Left kidney (tissue), 8 donors: ENCODE measurements at places on chromosomes 12 and 14. TPM values are rescaled to one million over a fixed set of nuclear protein-coding genes. Genes with fewer than 3 reads are reported as not detected.

DNAJC22 gene
- polyA plus RNA-seq, result 30.2 TPM

SLC25A47 gene
- not detected for polyA plus RNA-seq

GRCh38 chr14:69992564-69992963 lies 113.3 kb downstream of the SMOC1 start:
- no peak for DNase-seq

DNA sequence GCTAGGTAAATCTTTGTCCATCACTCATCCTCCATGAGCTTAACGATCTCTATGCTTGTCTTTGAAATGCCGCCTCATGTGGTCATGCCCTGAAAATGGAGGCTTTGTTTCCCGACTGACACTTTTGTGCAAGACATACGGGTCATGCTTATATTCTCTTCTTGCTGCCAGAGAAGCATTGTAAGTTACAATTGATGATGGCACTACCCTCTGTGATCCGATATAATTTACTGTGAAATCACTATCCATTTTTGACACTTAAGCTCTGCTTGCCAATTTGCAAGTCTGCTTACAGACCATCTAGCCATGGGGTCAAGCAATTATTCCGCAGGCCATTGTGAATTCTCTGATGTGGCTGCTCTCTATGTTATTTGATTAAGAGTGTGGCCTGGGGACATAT lies 650.0 kb downstream of the FLRT2 start:
- no peak for DNase-seq
